ENCODE measurements at places on chromosomes 12 and 14.

- DNase-seq: no peak
Observed at GRCh38 chr12:66196806-66197205, 7.8 kb downstream of the IRAK3 start.

- no peak for DNase-seq
Observed at GRCh38 chr12:99067171-99067785, 422.2 kb downstream of the APAF1 start.

GRCh38 chr12:57793920-57794319, 11.3 kb downstream of the TSFM start:
- no peak for DNase-seq

- DNase-seq: no peak
Observed at GRCh38 chr12:52005903-52006703, 643 bp upstream of the TAMALIN start.

DNA sequence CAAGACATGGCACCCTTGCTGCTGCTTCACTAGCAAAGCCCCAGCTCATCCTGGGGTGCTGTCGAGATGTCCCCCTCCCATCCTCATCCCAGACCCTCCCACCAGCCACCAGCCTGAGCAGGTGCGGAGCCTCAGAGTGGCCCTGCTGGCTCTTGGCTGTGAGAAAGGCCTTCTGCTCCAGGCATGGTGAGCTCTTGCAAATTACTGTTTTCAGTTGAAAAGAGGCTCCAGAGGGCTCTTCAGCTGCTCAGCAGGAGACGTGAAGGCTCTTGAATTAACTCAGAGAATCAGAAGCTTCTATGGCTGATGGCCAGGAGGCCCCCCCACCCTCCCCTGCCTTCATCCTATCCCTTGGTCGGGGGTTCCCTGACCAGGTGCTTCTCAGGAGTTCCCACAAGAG, 44.1 kb downstream of the WSCD2 start:
- DNase-seq: no peak

Measured in AG04450 (cell line).